Urinary bladder (tissue), 4 donors: ENCODE measurements at places on chromosomes 2 and 18. TPM values are rescaled to one million over a fixed set of nuclear protein-coding genes. Genes with fewer than 3 reads are reported as not detected.
A peak's percentile ranks its signal among the peaks of the same experiment; 100 is the strongest.

The BOLL gene
- 0.11 TPM for total RNA-seq

DNA sequence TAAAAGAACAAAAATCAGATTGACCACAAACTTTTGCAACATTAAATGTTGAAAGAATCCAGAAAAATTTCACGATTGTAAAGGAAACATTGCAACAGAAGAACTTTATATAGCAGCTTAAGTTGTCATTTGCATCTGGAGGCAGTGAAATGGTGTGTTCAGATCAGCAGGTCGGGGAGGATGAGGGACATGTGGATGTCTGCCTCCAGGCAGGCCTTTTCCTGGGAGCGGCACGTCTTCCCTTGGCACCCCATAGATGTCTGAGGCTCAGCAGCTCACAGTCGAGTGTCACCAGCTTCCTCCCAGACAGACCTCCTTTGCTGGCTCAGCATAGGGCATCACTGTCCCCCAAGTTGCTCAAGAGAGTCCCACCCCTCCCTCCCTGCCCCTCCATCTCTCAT lies 44.3 kb upstream of the ASB1 start:
- no peak for DNase-seq

DNA sequence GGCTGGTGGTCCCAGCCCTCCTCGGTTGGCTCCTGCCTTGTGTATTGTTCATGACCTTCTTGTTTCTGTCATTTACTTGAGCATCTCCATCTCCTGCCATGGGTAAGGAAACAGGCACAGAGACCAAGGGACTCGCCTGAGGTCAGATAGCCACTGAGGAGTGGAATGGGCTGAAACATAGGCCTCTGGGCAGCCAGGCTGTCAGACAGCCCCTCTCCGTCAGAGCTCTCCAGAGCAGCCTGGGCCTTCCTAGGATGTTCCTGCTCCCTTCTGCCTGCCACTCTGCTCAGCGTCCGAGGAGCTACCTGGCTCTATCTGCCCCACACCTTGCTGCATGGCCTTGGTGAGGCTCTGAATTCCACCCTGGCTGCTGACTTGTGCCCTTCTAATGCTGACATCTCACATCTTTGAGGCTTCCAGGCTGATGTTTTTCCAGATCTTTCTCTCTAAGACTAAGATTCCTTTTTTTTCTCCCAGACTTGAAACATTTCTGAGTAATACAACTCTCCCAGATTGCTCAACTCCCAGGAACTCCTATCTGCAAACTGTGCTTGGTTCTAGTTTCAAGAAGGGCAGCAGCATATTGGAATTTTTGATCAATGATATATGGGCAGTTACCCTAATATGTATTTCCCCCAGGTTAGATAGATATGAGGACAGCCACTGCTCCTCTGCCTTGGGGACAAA lies 67.7 kb downstream of the MCFD2 start:
- no peak for DNase-seq

The LRRC30 gene
- 0.32 TPM for total RNA-seq

The DHRS9 gene
- total RNA-seq: 0.69 TPM

GRCh38 chr2:27041752-27042151 lies 9.0 kb downstream of the TMEM214 start:
- DNase-seq: no peak

The MYO3B gene
- 2.8 TPM for total RNA-seq

DNA sequence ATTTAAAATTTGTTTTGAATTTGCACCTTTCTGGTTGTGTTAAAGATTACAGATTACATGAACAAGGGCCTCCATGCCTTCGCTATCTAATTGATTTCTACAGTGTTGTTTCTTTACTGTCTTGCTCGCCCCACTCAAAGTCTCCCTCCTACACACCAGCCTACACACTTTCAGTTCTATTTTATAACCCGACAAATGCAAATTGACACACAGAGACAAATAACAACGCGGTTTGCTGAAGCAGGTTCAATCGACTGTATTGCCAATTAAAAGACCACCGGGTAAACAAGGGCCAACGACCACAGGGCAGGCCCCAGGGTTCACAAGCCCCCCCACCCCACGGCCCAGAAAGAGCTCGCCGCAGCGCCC lies 869 bp downstream of the STARD7 start:
- DNase-seq: no peak

GRCh38 chr2:124985270-124985669 lies 960.2 kb downstream of the CNTNAP5 start:
- DNase-seq: no peak

DNA sequence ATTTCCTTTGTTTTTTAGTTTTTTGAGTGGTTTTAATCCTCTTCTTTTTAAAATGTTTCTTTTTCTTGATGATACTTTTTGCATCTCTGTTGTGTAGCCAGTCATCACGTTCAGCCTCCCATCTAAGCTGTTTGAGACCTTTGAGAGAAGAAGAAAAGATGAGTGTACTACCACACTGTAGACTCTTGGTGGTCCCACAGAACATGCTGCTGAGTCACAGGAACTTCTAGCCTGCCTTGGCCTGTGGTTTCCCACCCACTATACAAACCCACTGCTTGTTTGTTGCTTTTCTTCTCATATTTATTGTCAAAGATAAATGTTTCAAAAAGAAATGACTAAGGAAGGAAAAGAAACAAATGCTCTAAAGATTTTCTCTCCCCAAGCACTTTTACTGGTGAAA lies 5.5 kb downstream of the CEBPZOS start:
- DNase-seq: no peak

The VWA3B gene
- 0.48 TPM for total RNA-seq

DNA sequence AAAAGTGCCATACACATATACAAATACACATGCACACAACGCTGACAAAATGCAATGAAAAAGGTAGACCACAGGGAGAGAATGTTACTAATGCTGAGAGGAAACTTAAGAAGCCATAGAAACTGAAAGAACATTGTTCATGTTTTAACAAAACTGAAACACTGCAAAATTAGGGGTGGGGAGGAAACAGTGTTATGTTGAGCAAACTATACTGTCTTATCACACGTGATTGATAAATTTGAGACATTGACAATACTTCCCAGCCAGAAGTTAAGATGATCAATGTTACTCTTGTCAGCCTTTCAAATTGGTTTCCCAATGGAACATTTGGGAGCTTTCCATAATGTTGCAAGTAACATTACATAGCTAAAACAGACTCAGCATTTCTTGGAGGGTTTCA lies 165.5 kb downstream of the L3MBTL4 start:
- DNase-seq: no peak

The ESPNL gene
- 3.5 TPM for total RNA-seq

The SH3RF3 gene
- 3.6 TPM for total RNA-seq

The HNRNPLL gene
- total RNA-seq: 106 TPM

DNA sequence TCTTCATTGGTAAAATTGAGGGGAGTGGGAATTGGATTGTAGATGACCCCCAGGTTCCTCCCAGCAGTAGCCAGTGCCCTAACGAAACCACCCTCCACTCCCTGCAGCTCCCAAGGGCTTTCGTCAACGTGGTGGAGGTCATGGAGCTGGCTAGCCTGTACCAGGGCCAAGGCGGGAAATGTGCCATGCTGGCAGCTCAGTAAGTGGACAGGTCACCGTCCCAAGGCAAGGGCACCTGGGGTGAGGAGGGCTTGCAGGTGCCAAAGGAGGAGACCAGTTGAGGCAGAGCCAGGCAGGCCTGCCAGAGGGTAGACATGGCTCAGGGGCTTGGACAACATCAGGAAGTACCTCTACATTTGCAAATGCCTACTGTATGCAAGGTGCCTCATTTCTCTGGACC lies 122.6 kb upstream of the PPP1CB start:
- DNase-seq: no peak

DNA sequence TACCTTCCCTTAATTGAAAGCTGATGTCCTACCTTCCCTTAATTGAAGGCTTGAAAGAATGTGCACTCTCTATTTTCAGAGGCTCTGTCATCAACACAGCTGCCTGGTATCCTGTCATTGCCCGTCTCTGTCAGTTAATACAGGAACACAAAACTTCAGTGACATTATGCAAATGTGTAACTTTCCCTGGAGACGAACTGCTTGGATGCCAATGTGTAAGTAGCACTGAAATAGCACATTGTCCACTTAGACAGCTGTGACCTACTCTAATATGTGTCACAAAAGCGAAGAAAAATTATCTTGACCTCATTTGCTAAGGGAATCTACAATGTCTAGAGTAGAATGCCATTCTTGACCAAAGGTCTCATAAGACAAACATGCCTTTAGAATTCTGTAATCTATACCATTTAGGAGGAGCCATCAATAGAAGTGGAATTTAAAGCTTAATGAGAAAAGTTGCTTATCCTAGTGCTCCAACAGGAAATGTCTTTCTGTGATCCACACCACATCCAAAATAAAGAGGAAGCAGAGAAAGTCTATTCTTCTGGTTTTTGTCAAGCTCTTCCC lies 138.1 kb downstream of the BARD1 start:
- DNase-seq: no peak

- no peak for DNase-seq
Observed at GRCh38 chr18:79466591-79466990, 70.9 kb downstream of the NFATC1 start.

The TEKT4 gene
- not detected for total RNA-seq

DNA sequence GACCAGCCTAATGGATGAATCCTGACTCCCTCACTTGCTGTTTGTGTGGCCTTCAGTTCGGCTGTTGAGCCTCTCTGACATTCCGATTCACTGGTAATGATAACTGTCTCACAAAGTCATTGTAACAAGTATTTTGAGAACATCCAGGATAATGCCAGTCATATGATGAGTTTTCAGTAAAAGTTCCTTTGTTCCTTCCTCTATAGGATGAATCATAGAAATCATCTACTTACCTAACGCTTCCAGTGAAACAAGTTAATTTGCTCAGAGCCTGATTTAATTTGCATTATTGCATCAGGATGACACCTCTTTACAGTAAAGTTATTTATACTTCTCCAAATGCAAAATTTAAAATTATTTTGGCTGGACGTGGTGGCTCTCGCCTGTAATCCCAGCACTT lies 32.0 kb downstream of the RAB31 start:
- DNase-seq: no peak

- no peak for DNase-seq
Observed at GRCh38 chr2:111678651-111679050, 205.3 kb downstream of the ANAPC1 start.

GRCh38 chr2:128490881-128491691 lies 172.4 kb upstream of the HS6ST1 start:
- no peak for DNase-seq

The CERKL gene
- not detected for total RNA-seq

DNA sequence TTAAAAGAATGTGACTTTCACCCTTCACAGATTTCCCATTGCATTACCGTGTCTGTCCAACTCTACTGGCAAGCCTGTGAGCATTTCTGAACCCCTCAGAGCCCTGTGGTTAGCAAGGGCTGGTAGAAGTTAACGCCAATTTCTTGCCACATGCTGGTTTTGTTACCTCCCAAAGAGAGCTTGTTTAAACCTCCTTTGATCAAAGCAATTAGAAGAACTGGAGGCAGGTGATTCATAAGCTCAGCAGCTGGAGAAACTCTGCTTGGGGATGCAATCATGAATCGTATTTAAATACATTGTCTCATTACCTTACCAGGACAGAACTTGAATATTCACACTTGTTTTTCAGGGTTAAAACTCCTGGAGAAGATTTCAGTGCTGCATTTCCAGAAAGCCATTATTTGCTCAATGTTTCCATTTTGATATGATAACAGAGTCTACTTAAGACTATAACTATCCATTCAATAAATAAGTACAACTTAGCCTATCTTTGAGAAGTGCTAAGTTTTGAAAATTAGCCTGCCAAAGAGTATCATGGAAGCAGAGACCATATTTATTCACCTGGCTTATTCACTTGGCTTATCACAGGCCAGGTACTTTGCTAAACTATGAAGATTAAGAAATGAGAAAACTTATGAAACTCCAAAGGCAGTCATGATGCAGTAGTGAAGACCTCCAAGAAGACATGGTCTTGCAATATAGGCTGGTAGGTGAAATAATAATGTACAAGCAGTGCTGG lies 292.8 kb downstream of the INSIG2 start:
- no peak for DNase-seq

- DNase-seq: peak; percentile 6
Observed at GRCh38 chr2:201257381-201257955, 2.9 kb upstream of the CASP8 start.

GRCh38 chr2:240919786-240920782 lies 13.9 kb downstream of the CROCC2 start:
- no peak for DNase-seq

- no peak for DNase-seq
Observed at GRCh38 chr18:2881840-2882195, 35.0 kb downstream of the EMILIN2 start.

- no peak for DNase-seq
Observed at GRCh38 chr2:885230-886071, 65.2 kb upstream of the SNTG2 start.

DNA sequence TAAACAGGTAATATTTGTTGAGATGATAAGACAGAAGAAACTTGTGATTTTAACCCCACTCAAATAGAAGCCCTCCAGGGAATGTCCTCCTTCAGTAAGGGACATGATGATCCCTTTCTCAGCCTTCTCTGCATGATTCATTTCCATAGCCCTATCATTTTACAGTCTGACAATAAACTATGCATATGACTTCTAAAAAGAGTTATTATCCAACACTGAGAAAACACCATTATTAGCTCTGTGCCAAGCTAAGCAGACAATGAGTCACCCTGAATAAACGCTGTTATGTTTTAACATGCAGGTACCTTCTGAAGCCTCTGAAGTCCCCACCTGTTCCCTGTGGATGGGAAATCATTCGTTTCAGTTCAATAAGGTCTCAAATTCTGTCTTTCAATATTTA lies 54.7 kb downstream of the DTNB start:
- DNase-seq: no peak

- DNase-seq: no peak
Observed at GRCh38 chr18:23572012-23572411, 14.3 kb downstream of the NPC1 start.

DNA sequence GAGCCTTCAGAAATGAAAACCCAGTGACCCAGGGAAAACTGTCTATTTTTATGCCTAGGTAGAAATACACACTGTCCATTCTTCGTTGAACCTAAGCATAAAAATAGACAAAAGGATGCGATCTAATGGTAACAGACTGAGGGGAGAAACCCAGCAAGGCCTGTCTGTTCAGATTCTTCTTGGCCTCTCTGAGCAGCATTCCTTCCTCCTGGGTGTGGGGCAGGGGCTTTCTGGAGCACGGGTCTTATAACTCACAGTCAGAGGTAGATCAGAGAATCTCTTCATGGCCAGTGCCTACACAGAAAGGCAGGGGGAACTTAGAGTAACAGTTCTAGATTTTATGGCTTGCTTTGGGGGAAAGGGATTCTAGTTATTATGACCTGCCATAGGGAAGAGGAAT lies 56.0 kb downstream of the PKDCC start:
- DNase-seq: no peak

- DNase-seq: no peak
Observed at GRCh38 chr18:64566456-64566855, 417.6 kb upstream of the LINC00305 start.

DNA sequence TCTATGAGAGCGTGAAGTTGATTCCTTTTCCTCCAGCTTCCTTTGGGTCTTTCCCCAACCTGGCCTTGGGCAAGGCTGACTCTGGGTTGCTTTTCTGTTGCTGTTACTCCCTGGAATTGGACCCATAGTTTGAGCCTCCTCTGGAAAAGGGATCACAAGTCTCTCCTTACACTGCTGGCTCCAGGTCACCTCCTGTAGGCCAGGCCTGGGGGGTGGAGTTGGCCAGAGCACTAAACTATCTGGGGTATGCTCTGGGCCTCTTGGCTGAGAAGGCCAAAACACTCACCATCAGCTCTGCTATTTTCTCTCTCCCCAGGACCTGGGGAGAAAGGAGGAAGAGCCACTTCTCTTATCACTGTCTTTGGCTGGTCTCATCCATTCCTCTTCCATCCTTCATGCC lies 56.5 kb upstream of the NCOA1 start:
- DNase-seq: no peak

GRCh38 chr18:44497757-44498490 lies 182.8 kb upstream of the SETBP1 start:
- DNase-seq: no peak

GRCh38 chr18:22753130-22753831 lies 179.8 kb upstream of the RBBP8 start:
- no peak for DNase-seq
